EL (cell line): ENCODE measurements at places on chromosomes 2 and 18.
A peak's percentile ranks its signal among the peaks of the same experiment; 100 is the strongest.

- no peak for DNase-seq
Measured at GRCh38 chr2:63049211-63049969, 1.2 kb upstream of the OTX1 start.

- DNase-seq = no peak
Measured at GRCh38 chr2:84674586-84674985, 158.3 kb downstream of the DNAH6 start.

DNA sequence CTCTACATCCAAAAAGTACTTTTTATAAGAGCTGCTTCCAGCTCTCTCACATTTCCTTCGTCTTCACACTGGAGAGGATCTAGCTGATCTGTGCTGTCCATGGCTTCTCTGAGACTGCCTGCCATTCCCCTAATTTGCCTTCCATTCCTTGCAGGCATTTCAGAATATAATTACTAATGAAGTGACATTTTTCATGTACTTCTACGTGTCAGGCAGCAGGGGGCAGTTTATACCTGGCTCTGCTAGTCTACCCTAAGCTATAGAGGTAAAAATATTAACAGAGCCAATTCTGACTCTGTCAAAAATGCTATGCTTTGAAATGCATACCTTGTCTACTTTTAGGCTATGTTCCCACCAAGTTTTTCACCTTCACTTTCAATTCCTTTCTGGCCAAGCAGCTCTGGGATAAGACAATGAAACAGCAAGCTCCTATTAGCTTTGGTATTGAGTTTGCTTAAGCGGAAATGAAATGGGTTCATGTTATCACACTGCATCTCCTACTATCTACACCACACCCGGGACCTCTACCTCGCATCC lies 81.9 kb downstream of the MEP1B start:
- peak; percentile 13 for DNase-seq

DNA sequence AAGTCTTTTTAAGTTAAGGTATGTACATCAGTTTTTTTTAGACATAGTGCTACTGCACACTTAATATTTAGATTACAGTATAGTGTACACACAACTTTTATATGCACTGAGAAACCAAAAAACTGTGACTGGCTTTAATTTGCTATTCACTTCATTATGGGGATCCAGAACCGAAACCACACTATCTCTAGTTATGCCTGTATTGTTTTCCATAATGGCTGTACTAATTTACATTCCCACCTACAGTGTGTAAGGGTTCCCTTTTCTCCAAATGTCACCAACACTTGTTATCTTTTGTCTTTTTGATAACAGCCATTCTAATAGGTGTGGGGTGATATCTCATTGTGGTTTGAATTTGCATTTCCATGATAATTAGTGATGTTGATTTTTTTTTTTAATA lies 213.4 kb upstream of the CCDC150 start:
- no peak for DNase-seq

GRCh38 chr18:77114415-77115191 lies 18.0 kb downstream of the MBP start:
- DNase-seq = peak; percentile 75

- no peak for DNase-seq
Measured at GRCh38 chr2:237653776-237654558, 26.6 kb downstream of the LRRFIP1 start.

- no peak for DNase-seq
Measured at GRCh38 chr18:13574761-13575160, 151.6 kb downstream of the FAM210A start.
